Inflammatory macrophage treated with lipopolysaccharide for 4 hours (primary cell): ENCODE measurements at places on chromosomes 11 and 22.

GRCh38 chr11:2092464-2092910 is 46.7 kb downstream of the IGF2 start:
- DNase-seq, result no peak

DNA sequence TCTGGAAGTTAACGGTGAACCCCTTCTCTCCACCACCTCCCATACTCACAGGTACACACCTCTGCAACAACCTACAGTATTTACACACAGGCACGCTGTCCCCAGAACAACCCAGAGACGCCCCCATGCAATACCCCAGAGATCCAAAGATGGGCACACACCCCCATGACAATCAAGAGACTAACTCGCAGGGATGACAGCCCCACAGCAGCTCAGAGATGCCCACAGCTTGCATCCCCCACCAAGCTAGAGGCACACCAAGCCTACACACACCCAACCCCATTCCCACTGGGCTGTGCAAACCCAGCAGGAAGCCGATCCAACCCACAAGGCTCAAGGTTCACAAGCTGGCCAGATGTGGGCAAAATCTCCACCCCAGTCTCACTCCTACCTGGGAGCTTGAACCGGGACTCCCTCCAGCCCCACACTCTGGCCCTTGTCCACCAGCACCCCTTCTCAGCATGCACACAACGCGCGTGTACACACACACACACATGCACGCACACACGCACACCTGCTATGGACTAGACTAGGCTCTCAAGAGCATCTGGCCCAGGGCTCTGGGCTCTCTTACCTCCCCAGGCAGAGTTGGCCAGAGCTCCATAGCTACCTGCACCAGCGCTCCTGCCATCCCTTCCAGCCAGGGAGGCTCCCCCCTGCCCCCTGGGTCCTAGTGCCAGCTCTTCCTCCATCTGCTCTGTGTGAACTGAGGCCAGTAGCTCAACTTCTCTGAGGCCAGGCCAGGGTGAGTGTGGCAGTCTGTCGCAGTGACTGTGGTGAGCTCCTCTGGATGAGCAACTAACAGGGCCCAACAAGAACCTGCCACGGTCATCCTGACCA is 11.5 kb downstream of the STARD10 start:
- DNase-seq, result no peak

DNA sequence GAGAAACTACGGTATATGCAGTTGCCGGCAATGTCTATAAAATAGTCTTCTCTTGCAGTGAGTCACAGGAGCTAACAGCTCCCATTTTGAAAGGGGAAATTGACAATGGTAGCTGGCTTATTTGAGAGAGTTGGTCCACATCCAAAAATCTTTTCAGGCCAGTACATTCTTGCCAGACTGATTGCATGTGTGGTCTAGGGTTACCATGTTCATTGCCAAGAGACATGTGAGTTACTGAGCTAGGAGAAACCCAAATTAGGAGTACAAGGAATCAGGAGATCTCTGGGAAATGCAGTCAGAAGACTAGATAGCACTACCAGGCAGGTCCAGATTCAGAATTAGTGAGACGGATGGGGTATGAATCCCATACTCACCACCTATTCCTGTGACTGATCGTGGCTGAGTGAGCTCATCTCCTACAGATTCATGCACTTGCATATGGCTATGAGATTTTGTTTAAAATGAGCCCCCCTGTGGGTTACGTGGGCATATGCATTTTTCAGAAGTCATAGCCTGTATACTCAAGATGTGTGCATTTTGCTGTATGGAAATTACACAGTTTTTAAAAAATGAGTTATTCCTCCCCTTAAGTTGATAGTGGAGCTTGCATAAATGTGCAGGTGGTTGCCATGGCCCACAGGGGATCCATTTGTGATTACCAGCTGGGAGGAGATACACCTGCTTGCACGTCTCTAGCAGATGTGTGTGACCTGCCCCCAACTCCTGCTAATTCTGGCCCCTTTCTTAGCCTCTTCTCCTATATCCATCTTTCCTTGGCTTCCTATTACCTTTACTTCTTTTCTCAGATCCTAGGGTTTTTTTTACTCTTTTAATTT is 102.7 kb downstream of the COMMD9 start:
- no peak for DNase-seq

DNA sequence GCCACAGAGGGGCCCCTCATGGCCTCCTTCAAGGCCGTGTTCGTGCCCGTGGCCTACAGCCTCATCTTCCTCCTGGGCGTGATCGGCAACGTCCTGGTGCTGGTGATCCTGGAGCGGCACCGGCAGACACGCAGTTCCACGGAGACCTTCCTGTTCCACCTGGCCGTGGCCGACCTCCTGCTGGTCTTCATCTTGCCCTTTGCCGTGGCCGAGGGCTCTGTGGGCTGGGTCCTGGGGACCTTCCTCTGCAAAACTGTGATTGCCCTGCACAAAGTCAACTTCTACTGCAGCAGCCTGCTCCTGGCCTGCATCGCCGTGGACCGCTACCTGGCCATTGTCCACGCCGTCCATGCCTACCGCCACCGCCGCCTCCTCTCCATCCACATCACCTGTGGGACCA is 10.0 kb downstream of the CXCR5 start:
- DNase-seq, result no peak

- DNase-seq, result no peak
These were observed 19.8 kb upstream of the SLC29A2 start for GRCh38 chr11:66391322-66391721.

GRCh38 chr11:41307296-41308080 is 152.0 kb downstream of the LRRC4C start:
- DNase-seq, result peak; percentile 1

GRCh38 chr11:128784059-128784804 is 82.9 kb downstream of the KCNJ1 start:
- no peak for DNase-seq

GRCh38 chr11:14541192-14541947 is 21.2 kb upstream of the PSMA1 start:
- peak; percentile 88 for DNase-seq

GRCh38 chr11:123217897-123218296 is 22.8 kb upstream of the CLMP start:
- no peak for DNase-seq

GRCh38 chr11:36390963-36391471 is 94.9 kb downstream of the PRR5L start:
- DNase-seq, result peak; percentile 92

- peak; percentile 19 for DNase-seq
These were observed 5.5 kb downstream of the NPAT start for GRCh38 chr11:108216988-108217387.

- no peak for DNase-seq
These were observed 139.5 kb upstream of the TTC12 start for GRCh38 chr11:113174882-113175281.

- no peak for DNase-seq
These were observed 732.1 kb downstream of the NELL1 start for GRCh38 chr11:21401496-21401895.

- DNase-seq, result peak; percentile 37
These were observed 1.6 kb downstream of the MAML2 start for GRCh38 chr11:96341211-96342013.

DNA sequence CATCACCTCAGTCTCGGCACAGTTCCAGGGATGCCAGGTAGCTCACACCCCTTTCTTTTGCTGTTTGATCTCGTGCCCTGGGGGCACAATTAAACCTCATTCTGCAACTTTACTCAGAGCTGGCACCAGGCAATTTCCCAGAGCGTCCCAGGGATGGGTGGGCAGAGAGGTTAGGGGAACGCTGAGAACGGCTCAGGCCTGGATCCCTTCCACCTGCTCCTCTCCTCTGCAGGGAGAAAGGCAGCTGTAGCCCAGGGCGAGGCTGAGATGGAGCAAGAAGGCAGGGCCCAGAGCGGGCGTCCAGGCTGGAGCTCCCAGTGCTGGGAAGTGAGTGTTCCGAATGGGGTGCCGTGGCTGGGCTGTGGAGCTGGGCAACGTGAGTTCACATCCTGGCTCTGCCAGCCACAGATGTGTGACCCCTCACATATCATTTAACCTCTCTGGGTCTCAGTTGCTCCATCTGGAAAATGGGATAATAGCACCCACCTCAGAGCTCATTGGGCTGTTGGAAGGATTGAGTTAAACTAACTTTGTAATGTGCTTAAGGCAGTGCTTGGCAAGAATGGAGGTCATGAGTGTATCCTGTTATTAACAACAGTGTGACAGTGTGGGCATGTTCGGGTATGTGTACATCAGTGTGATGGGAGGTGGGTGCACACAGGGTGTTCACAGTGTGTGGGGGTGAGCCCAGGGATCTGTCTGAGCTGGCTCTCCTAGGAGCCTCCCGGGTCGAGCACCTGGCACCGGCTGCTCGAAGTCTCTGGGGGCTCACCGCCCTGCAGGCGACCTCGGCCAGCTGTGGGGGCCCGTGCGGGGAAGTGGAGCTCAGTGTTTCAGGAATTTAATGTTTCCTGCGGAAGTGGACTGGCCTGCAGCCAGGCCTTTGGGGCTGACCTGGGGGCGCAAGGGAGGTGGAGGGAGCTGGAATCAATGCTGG is 15.5 kb downstream of the OTUB1 start:
- no peak for DNase-seq

DNA sequence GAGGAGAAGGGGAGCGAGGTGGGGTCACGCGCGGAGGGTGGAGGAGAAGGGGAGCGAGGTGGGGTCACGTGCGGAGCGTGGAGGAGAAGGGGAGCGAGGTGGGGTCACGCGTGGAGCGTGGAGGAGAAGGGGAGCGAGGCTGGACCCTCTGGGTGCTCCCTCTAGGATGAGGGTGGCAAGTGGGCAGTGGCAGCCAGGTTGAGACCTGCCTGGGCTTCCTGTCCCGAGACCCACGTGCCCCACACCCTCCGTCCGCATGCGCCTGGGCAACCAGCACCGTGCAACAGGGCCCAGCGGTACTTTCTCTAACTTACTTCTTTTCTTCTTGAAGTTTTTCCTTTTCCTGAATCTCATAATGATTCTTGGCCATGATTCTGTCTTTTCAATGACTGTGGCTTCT is 11.1 kb downstream of the MRPL21 start:
- no peak for DNase-seq

- DNase-seq, result no peak
These were observed at the start of gene TUB for GRCh38 chr11:8080674-8081590. TSS of gene TUB (plus strand) at chr11:8081211. CDS start at chr11:8081511, 300 bp downstream.

DNA sequence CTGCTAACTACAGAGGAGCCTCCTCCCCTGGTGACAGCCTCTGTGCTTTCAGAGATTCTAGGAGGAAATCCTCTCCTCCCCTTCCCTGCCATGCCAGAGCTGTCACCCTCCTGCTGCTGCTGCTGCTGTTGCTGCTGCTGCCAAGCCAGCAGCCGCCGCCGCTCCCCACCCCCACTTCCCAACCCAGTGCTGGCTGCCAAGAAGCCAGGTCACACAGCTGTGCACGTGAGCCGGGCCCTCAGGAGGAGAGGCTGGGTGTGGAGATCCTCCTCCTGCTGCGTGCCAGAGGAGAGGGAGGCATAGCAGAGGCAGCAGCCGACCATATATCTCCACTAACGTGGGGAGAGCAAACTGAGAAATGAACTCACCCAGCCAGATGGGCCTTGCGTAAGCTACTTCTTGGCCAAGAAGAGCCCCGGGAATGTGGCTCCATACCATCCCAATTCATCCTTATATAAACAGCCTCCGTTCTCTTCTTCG is 12.4 kb downstream of the CRY2 start:
- no peak for DNase-seq

DNA sequence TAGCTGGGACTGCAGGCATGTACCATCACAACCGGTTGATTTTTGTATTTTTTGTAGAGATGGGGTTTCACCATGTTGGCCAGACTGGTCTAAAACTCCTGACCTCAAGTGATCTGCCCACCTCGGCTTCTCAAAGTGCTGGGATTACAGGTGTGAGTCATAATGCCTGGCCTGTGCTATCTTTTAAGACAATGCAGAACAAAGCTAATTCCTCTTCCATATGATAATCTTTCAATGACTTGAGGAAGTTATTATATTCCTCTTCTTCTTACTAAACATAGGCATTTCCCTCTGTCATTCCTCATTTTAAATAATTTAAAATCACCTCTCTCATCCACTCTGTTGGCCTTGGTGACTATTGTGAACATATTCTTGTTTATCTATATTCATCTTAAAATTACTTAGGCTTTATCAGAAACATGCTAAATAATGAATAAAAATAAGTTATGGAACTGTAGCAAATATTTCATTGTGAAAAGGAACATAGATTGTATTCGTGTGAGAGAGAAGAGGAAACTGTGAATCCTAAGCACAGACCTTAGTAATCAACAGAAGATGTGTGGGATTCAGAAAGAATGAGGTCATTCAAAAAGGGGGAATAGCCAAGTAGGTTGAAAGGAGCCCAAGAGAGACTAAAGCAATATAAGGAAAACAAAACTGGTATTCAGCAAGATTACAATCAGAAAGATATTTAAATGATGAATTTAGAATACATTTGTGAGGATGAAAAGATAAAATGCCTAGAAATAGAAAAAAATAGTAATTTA is 269.4 kb downstream of the TTC28 start:
- DNase-seq, result peak; percentile 75

- DNase-seq, result peak; percentile 13
These were observed 46.3 kb upstream of the SYT13 start for GRCh38 chr11:45332276-45332934.

DNA sequence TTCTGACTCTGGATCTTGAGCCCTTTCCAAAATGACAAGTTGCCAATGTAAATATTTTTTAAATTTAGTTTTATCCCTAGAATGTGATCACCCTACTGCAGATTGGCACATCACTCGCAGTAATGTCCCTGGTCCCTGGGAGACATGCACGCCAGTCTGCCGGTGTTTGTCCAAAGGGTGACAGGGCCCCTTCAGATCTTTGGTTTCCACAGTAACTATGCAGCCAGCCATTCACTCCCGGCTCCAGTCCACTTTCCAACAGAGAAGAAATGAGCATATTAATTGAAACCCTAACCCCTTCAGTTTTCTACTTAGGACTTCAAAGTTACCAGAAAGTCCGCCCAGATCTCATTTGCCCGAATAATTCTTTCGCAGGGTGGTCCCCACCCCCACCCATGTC is 25.8 kb upstream of the RASSF10 start:
- no peak for DNase-seq

DNA sequence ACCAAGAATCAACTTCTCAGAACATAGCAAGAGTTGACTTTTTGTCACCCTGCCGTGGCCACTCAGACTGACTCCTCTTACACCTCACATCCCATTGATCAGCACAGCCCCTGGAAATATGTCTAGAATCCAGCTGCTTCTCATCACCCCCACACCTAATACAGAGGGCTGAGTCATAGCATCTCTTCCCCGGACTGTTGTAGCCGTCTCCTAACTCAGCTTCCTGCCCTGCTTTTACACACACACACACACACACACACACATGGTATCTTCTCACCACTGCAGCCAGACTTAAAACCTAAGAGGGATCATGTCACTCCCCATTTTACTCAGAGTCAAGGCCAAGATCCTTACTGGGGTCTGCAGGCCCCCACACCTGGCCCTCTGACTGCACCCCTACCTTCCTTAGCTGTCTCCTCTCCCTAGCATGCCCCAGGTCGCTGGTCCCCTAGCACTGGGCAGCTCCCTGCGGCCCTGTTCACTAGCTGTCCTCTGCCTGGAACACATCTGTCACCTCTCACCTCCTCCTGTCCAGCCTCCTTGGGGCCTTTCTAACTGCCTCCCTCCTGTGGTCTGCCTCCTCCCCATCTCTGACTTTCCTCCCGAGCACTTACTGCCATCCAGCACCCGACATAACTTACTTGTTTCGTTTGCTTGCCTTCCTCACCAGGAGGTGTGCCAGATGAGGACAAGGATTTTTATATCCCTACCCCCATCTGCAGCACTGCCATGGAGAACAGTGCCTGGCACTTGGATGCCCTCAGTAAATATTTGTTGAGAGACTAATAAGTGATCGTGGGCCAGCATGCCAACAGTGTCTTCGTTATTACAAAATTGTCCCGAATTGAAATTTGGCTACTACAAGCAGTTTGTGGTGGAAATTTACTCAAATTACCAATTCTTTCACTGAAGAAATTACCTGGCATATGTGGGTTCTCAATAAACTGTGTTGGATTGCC is 61.9 kb downstream of the BMAL1 start:
- DNase-seq, result peak; percentile 23
